NCI-H510A treated with DMSO at 0.1 percent for 48 hours (cell line): ENCODE measurements at places on chromosomes 7 and 10.
A peak's percentile ranks its signal among the peaks of the same experiment; 100 is the strongest.

DNA sequence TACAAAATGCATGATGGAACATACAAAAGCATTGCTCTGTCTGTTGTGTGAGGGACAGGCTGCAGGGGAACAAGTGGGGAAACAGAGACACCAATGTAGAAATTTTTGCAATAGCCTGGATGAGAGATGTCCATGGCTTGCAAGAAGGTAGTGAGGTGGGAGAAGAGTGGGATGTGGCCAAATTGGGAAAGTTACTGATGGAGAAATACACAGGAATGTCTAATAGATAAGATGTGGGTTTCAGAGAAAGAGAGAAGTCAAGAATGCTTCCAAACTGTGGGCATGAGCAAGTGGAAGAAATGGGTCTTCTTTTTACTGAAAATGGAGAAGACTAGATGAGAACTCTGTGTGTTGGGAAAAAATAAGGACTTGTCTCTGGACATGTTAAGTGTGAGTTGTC is 592.7 kb downstream of the TNS3 start:
- DNase-seq: no peak

- no peak for DNase-seq
Observed at GRCh38 chr10:34280599-34281374, 534.3 kb downstream of the PARD3 start.

DNA sequence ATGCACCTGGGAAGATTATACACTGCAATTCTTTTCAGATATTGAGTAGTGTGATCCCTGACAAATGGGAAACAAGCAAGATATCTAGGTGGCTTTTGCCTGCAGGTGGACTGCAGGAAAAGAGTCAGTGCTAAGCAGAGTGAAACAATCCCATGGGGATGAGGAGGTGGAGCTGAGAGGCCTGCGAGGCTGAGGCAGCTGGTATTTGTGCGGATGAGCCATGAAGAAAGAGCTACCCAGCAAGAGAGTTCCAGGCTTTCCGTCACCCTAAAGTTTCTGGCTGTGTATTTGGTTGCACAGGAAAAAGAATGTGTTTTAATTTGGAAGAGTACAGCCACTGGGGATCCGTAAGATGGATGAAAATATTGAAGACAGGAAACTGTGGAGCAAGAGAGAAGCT is 714.1 kb upstream of the COBL start:
- no peak for DNase-seq

GRCh38 chr10:97388152-97388551 is 13.0 kb downstream of the RRP12 start:
- DNase-seq: no peak

- DNase-seq: no peak
Observed at GRCh38 chr10:603745-604144, 85.7 kb downstream of the DIP2C start.

- no peak for DNase-seq
Observed at GRCh38 chr7:46058086-46058823, 137.2 kb upstream of the IGFBP3 start.

GRCh38 chr10:6208799-6209235 is 6.1 kb downstream of the PFKFB3 start:
- DNase-seq: no peak

DNA sequence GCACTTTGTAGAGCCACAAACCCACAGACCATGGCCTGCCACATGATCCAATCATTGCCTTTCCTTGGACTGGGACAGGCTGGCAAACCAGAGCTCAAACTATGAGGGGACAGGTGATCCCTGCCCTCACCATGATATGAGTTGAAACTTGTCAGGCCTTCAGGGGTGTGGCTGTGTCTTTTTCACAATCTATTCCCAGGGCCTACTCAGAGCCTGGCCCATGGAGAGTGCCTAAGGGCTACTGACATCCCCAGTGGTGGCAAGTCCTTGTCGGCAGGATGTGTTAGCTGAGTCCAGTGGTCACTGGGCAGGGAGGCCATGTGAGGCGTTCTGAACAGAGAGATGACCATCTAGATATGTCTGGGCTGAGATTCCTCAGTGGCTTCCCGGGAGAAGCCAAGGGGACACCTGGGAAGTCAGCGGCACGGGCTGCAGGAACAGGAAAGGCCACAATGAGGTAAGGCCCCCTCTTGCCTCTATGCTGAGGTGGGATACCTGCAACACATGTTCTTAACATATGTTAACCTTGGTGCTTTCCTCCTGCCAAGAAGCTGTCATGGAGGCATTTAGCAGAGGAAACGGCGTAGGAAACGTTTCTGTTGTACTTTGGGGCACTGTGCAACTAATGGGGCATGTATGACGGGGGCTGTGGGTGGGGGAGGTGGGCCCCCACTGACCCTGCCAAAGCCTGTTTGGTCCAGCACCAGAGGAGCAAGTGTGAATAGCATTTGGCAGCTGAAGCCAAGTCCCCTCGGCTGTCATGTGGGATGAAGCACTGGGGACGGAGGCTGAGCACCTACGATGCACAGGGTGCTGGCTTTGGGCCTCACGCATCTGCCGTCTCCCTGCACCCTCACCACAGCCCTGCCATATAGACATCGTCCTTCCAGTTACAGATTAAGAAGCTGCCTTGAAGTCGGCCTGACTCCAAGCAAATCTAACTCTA is 384.0 kb downstream of the RPS24 start:
- no peak for DNase-seq

- DNase-seq: no peak
Observed at GRCh38 chr7:96199421-96199820, 122.5 kb downstream of the SLC25A13 start.

DNA sequence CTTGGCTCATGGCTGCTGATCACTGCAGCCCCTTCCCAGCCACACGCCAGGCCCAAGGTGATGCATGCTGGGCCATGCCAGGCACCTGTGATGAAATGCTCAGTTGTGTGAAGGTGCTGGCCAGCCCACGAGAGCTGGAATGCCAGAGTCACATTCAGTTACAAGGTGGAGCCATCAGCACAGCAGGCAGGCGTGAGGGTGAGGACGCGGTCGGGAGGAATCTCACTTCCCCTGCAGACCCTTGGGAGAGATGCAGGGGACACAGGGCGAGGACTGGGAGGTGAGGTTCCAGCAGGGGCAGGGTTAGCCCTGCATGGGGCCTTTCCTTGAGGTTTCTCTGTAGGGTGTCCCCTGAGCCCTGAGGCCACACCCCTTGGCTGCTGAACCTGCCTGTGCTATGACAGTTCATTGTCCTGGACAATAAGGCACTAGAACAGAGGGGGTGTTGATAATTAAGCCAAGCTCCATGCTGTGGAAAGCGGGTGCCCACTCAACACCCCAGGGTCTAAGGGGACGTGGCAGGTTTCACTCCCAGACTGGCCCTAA is 82.4 kb downstream of the ADARB2 start:
- DNase-seq: no peak

DNA sequence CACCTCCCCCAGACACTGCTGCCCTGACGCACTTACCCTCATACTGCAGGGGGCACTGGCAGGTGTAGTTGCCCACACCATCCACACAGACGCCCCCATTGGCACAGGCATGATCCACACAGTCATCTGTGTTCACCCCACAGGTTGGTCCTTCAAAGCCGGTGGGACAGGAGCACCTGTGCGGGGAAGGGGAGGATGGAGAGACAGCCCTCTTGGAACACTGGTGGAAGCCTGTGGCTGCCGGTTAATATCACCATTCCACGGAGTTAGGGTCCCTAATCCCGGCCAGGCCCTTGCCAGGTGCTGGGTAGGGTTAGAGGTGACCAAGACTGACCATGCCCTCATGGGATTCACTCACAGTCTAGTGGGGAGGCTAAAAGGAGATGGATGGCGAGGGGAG is 171.8 kb downstream of the SLIT1 start:
- no peak for DNase-seq

GRCh38 chr7:33965183-33965744 is 59.9 kb downstream of the BMPER start:
- no peak for DNase-seq

DNA sequence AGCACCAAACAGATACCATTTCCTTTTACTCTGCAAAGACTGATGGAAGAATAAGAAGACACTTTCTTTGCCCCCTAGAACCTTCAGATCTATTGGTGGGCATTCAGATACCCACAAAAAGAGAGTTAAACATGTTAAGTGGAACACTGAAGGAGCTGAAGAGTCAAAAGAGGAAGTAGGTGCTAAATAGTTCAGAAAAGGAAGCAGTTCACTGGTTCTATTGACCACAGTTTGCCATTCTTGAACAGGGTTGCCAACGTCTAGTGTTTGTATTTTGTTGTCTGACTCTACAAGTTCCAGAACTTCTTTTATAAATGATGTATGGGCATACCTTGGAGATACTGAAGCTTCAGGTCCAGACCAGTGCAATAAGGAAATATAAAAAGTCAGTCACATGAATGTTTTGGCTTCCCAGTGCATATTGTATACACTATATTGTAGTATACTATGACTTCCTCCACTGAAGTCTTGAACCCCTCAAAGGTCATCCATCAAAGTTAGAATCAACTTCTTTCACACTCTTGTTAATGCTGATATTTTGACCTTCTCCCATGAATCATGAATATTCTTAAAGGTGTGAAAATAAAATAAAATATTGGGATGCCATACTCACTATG is 47.5 kb upstream of the AGR3 start:
- no peak for DNase-seq

GRCh38 chr7:47771336-47771989 is 176.8 kb downstream of the PKD1L1 start:
- no peak for DNase-seq

GRCh38 chr7:132764762-132765161 is 188.5 kb upstream of the PLXNA4 start:
- no peak for DNase-seq

DNA sequence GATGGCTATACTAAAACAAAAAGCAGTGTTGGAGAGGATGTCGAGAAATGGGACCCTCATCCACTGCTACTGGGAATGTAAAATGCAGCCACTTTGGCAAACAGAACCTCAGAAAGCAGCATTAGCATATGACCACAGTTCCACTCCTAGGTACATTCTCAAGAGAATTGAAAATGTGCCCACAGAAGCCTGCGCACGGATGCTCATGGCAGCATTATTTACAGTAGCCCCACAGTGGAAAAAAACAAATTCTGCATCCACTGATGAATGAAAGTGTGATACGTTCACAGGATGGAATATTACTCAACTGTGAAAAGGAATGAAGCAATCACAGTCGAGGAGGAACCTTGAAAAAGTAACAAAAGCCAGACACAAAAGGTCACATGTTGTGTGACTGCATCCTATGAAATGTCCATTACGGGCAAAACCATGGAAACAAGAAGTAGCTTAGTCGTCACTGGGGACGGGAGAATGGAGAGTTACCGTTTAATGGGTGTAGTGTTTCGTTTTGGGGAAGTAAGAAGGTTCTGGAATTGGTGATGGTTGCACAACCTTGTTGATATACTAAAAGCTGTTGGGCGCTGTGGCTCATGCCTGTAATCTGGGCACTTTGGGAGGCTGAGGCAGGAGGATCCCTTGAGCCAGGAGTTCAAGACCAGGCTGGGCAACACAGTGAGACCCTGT is 2.5 kb upstream of the UPK3B start:
- DNase-seq: no peak

- peak; percentile 64 for DNase-seq
Observed at GRCh38 chr7:35253710-35254495, at the start of gene TBX20. TSS of gene TBX20 (minus strand) at chr7:35254100. CDS start at chr7:35253620, 480 bp downstream.

- no peak for DNase-seq
Observed at GRCh38 chr10:112218960-112219359, 35.4 kb upstream of the GPAM start.

DNA sequence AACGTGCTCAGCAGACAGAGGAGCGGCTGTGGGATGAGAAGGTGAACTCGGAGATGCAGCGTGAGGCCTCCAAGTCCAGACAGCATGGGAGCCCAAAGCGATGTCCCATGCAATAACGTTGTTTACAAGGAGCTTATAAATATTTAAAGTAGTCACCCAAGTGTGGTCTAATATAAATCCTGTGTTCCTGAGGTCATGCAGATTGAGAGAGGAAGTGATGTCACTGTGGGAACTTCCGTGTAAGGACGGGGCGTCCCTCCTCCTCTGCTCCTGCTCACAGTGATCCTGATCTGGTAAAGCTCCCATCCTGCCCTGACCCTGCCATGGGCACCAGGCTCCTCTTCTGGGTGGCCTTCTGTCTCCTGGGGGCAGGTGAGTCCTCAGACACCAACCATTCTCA is 94.7 kb upstream of the PRSS58 start:
- no peak for DNase-seq

- DNase-seq: no peak
Observed at GRCh38 chr10:132512693-132513345, 24.8 kb upstream of the INPP5A start.

GRCh38 chr7:1769286-1770200 is 99.5 kb downstream of the ELFN1 start:
- DNase-seq: no peak

- no peak for DNase-seq
Observed at GRCh38 chr7:6714360-6714759, 7.6 kb upstream of the ZNF12 start.

- no peak for DNase-seq
Observed at GRCh38 chr10:83994325-83994724, 145.0 kb upstream of the GHITM start.

DNA sequence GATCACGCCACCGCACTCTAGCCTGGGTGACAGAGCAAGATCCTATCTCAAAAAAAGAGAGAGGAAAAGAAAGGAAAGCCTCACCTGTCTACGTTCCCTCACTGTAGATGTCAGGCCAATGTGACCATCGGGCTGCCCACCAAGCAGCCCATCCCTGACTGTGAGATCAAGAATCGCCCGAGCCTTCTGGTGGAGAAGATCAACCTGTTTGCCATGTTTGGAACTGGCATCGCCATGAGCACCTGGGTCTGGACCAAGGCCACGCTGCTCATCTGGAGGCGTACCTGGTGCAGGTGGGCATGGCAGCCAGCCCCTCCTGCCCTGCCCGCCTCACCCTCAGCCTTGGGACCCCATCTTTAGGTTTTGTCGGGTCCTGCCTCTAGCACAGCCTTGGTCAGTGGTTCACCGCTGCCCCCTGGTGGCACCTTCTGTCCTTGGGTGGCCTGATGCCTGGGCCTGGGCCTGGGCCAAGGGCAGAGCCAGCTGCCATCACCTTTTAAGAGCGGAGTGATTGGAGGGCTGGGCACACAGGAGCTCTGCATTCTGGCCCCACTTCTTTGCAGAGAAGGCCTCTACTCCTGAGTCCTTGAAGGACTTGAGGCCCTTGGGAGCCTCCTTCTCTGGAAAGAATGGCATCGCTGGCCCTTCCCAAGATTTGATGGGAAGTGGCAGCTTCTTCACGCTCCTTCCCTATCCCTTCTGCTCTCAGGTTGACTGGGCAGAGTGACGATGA is 14.4 kb upstream of the AHCYL2 start:
- DNase-seq: peak; percentile 21

DNA sequence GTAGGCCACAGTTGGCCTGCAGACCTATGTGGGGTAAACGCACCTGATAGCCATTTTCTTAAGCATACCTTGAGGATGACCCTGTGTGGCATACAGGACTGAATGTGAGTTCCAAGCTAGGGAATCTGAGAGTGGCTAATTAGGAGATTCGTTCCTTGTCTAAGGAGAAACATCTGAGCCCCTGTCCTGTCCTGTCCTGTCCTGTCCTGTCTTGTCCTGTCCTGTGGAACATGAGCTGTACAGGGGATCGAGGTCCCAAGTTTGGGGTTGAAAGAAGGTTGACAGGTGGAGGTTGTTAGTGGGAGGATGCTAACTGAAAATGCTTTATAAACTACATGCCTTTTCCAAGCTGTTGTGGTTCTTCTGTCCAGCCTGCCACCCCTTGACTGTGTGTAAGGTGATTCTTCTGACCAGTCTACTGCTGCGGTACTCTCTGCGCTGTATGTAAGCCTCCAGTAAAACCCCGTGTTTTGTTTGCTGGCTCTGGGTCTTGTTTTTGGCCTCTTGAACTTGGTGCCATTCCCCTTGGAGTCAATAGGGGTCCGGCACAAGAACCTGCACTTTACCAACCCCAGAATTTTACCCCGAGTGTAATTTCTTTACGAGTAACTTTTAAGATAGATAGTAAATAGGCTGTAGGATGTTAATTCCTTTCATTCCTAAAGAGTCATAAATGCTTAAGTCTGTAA is 26.4 kb downstream of the ZNRF2 start:
- DNase-seq: no peak

GRCh38 chr7:133070562-133070961 is 11.3 kb downstream of the CHCHD3 start:
- peak; percentile 28 for DNase-seq
